Activated T-helper 1 cell treated with anti-CD3 and anti-CD28 coated beads, Interleukin-12 subunit alpha, Interleukin-12 subunit beta, Interleukin-2, Interleukin-4 antibody, amounts not matched to agents 30 ng/mL and 10 ng/mL and 1 ng/mL, durations not matched to agents 14 hours and 24 hours and 36 hours (primary cell): ENCODE measurements at places on chromosomes 4 and X.

DNA sequence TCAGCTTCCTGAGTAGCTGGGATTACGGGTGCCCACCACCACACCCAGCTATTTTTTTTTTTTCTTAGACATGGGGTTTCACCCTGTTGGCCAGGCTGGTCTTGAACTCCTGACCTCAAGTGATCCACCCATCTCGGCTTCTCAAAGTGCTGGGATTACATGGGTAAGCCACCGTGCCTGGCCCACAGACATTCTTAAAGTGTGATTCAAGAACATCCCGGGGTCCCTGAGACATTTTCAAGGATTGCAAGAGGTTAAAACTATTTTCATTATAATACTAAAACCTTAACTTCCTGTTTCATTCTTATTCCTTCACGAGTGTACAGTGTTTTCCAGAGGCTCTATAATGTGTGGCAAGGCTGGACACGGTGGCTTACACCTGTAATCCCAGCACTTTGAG is 318.7 kb downstream of the CAMK2D start:
- H3K27ac ChIP-seq: no peak overlapping the region
- no peak for DNase-seq
- no peak overlapping the region for H3K4me3 ChIP-seq
- H3K36me3 ChIP-seq: peaks cover 8% of the 10 kb centered on the region
- peaks cover 24% of the 10 kb centered on the region for H3K4me1 ChIP-seq
- H3K27me3 ChIP-seq: peaks cover 2% of the 10 kb centered on the region

DNA sequence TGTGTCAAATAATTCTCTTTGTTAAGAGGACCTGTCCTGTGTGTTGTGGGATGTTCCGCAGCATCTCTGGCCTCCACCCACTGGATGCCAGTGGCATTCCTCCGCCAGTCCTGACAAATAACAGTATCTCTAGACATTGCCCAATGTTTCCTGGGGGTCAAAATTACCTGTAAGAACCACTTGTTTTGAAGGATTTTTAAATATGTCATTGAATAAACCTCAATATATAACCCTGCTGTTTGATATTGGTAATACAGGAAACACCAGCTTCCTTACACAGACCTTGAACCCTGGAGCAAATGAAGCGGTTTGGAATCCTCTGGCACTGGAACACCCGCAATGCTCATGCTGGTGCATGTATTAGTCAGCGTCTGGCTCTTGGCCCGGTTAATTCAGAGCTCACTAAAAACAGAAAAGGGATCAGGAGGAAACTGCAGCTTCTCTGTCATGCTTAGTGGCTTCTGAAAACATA is 101.3 kb downstream of the TBL1X start:
- H3K27me3 ChIP-seq: no peaks in the 10 kb centered on the region
- peaks cover 16% of the 10 kb centered on the region for H3K36me3 ChIP-seq
- peaks cover 21% of the 10 kb centered on the region for H3K4me1 ChIP-seq
- H3K27ac ChIP-seq: no peak overlapping the region

- H3K4me1 ChIP-seq: peaks cover 9% of the 10 kb centered on the region
- H3K27ac ChIP-seq: no peak overlapping the region
- H3K36me3 ChIP-seq: no peaks in the 10 kb centered on the region
- no peaks in the 10 kb centered on the region for H3K27me3 ChIP-seq
Observed at GRCh38 chr4:84146300-84146959, 352.7 kb downstream of the NKX6-1 start.

GRCh38 chrX:9846631-9847030 is 60.4 kb downstream of the SHROOM2 start:
- peaks cover 8% of the 10 kb centered on the region for H3K27me3 ChIP-seq
- H3K36me3 ChIP-seq: no peaks in the 10 kb centered on the region
- no peaks in the 10 kb centered on the region for H3K4me1 ChIP-seq
- no peak overlapping the region for H3K4me3 ChIP-seq
- H3K27ac ChIP-seq: no peak overlapping the region

GRCh38 chr4:3826247-3827172 is 60.3 kb downstream of the ADRA2C start:
- no peak overlapping the region for H3K27ac ChIP-seq
- H3K4me1 ChIP-seq: no peaks in the 10 kb centered on the region
- H3K4me3 ChIP-seq: no peak overlapping the region
- no peaks in the 10 kb centered on the region for H3K36me3 ChIP-seq

DNA sequence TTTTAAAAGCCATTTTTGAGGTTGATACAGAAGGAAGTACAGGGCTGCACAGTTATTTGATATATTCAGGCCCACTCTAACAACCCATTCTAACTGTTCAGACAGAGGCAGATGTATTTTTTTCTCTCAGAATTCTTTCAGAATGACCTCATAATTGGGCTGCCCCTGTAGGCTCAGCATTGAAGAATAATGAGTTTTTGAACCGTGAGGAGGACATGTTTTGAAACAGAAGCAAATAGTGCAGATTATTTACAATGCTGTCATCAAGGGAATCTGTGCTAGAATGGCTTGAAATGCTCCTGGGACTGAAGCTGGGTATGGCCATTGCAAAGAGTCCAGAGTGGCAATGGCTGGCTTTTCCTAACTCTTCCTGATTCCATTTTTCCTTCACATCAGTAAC is 158.1 kb downstream of the SOX3 start:
- no peak overlapping the region for H3K27ac ChIP-seq
- H3K36me3 ChIP-seq: no peaks in the 10 kb centered on the region
- H3K4me3 ChIP-seq: no peak overlapping the region
